SW 1271 (cell line): ENCODE measurements at places on chromosomes 6 and 20.

- DNase-seq, result no peak
Measured at GRCh38 chr20:6467562-6467961, 299.9 kb upstream of the BMP2 start.

GRCh38 chr6:1601158-1602048 lies 8.3 kb upstream of the FOXC1 start:
- no peak for DNase-seq

GRCh38 chr6:6771224-6771945 lies 182.9 kb downstream of the LY86 start:
- DNase-seq, result no peak

DNA sequence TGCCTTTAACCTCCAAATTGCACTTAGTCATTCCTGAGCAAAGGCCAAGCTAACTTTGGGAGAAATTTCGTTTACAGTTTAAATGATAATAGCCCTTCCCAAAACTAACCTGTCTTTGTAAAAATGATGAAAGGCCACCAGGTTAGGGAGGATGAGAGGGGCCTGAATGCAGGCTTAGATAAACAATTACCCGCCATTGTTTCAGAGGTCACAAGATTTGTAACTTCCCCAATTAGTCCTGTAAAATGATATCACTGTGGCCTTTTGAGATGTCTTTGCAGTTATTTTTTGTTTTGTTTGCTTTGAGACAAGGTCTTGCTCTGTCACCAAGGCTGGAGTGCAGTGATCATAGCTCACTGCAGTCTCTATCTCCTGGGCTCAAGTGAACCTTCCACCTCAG lies 26.3 kb downstream of the GNL1 start:
- DNase-seq, result no peak

- DNase-seq, result no peak
Measured at GRCh38 chr6:33639559-33639958, 18.4 kb downstream of the ITPR3 start.
